ENCODE measurements at places on chromosomes 1 and 21.

DNA sequence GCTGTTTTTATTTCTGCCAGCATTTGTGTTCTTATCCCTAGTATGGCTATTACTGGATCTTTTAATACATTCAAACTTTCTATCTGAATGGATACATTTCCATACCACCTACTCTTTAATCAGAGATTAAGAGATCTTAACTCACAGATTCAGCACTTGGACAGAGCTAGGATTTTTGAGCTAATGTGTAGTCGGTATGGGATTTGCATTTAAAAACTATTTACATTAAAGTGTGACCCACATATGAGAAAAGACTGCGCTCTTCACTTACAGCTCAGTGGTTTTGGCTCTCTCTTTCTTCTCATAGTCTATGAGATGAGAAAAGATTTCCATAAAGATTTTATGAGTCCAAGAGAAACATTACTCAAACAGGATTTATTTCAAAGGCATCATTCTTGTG, 16.4 kb downstream of the HMGB4 start:
- no peak for DNase-seq

DNA sequence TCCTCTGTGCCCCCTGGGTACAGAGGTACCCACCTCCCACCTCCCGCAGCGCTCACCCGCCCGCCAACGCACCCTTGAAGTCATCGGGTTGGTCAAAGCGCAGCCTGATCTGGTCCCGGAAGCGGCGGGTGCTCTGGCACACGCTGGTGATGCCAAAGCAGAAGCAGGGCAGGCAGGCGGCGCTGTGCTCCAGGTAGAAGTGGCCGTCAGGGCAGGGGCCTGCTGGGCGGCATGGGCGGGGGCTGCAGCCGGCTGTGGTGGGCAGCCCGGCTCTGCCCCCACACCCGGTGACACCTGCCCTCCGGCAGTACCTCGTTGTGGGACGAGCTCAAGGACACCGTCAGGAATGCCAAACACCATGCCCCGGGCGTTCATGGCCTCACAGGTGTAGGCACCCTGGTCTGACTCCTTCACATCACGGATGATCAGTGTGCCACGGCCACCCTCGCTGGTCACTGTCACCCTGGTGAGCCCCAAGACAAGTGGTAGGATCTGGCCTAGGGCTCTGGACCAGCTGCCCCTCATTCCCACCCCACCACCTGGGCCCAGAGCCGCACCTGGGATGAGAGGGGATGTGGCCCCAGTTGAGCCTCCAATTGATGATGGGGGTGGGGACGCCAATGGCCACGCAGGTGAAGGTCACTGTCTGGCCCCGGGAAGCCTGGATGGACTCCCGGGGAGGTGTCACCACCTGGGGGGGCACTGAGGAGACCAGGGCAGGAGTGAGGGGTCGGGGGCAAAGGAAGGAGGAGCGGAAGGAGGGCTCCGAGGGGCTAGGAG, 52.5 kb downstream of the HSPG2 start:
- DNase-seq: no peak

GRCh38 chr1:23132033-23132432, 36.6 kb downstream of the LUZP1 start:
- DNase-seq: no peak

- no peak for DNase-seq
These were observed 203.2 kb downstream of the LTN1 start for GRCh38 chr21:28789523-28789922.

GRCh38 chr1:222225316-222225691, 322.6 kb downstream of the HHIPL2 start:
- no peak for DNase-seq

GRCh38 chr1:64578270-64578973, 108.5 kb downstream of the CACHD1 start:
- DNase-seq: no peak

DNA sequence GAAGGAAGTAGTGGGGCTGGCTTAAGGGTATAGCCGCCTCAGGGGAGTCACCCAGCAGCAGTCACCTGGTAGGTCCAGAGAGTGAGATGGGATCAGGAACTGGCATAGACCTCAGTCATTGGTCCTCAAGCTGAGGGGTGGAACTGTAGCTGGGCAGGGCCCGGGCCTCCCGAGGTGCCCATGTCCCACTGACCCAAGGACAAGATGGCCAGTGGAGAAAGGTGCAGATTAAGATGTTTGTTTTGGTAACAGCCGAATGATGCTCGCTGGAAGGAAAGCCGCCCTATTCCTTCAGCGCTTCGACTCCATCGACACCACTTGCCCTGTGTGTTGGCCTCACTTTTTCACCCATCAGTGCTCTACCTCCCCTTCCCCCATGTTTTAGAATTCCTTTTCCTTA, 16.4 kb downstream of the COL9A2 start:
- DNase-seq: no peak

All from NCI-H1092 treated with DMSO at 0.1 percent for 48 hours (cell line).